Pulmonary artery endothelial cell (primary cell): ENCODE measurements at places on chromosomes 2 and 18.

GRCh38 chr2:232085164-232085563 lies 123.7 kb downstream of the DIS3L2 start:
- DNase-seq = no peak

- no peak for DNase-seq
Observed at GRCh38 chr2:181077128-181077709, 96.8 kb downstream of the UBE2E3 start.

DNA sequence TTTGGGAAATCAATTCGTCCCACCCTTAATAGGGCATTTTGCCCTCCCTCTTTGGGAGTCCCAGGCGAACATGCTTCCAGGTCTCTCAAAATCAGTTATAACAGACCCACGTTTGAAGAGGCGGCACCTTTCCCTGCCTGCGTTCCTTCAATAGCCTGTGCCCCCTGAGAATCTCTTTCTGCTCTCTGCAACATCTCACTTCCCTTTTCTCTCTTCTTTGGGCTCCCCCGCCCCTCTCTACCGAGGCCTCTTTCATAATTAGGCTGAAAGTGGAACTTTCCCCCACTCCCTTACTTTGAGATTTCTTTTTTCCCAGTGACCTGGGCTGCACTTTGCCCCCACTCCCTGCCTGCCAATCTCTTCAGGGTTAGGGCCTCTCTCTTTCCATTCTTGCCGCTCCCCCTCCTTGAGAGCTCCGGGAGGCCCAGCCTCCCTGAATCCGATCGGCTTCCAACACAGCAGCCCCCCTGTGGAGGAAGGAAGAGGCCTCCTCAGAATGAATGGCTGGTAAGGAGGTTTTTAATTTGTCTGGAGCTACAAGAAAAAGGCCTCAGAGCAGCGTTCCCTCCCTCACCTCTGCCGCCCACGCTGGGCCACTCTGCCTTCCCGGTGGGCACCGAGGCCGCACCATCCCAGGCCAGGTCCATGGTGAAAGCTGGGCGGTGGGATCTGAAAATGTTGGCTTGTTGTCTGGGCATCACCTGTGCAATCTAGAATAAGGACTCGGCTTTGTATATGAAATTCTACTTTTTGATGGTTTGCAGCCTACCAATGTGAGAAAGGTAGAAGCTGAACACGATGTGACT lies 162.6 kb upstream of the SIX3 start:
- no peak for DNase-seq

DNA sequence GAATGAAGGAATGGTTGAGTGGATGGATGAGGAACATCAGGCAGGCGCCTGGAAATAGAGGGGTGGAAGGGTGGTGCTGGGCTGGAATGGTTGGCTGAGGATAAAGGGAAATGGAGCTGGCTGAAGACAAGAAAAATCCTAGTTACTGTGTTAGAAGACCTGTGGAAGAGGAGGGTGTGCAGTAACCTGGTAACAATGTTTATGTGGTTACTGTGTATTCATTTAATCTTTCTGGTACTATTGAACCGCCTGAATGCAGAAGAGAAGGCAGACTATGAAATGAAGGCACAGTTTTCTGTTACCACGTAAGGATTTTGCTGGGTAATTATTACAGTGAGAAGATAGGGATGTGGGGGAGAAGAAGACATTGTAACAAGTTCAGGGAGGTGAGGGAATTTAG lies 110.3 kb upstream of the MGAT5 start:
- DNase-seq = no peak

GRCh38 chr2:127906206-127906926 lies 20.6 kb upstream of the AMMECR1L start:
- no peak for DNase-seq

- no peak for DNase-seq
Observed at GRCh38 chr2:180664507-180664906, 315.9 kb upstream of the UBE2E3 start.

- DNase-seq = no peak
Observed at GRCh38 chr18:54916507-54916906, 42.8 kb downstream of the CCDC68 start.

GRCh38 chr18:27223526-27224291 lies 38.6 kb upstream of the CHST9 start:
- no peak for DNase-seq

DNA sequence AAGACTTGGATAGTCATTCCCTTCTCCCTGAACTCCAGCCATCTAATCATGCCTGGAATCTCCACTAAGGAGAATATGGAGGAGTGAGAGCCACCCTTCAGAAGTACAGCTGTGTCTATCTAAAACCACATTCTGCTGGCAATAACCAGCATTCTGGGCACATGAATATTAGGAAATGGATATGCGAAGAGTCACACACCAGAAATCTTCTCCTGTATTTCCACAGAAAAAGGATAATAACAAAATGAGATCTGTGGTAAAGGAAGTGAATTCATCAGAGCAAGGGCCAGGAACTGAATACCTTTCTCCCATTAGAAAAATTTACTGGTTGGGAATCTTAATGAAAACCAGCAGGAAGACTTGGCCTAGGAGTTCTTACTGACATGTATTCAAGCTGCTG lies 218.8 kb downstream of the SCG2 start:
- no peak for DNase-seq

GRCh38 chr2:68799140-68800026 lies 64.8 kb downstream of the ARHGAP25 start:
- DNase-seq = no peak

- no peak for DNase-seq
Observed at GRCh38 chr2:55604027-55604565, 13.3 kb downstream of the PPP4R3B start.

GRCh38 chr2:204325468-204325867 lies 219.8 kb upstream of the PARD3B start:
- peak; percentile 80 for DNase-seq

- DNase-seq = no peak
Observed at GRCh38 chr18:11160313-11160712, 10.9 kb upstream of the PIEZO2 start.

- DNase-seq = no peak
Observed at GRCh38 chr2:29206941-29207340, 91.7 kb downstream of the CLIP4 start.

DNA sequence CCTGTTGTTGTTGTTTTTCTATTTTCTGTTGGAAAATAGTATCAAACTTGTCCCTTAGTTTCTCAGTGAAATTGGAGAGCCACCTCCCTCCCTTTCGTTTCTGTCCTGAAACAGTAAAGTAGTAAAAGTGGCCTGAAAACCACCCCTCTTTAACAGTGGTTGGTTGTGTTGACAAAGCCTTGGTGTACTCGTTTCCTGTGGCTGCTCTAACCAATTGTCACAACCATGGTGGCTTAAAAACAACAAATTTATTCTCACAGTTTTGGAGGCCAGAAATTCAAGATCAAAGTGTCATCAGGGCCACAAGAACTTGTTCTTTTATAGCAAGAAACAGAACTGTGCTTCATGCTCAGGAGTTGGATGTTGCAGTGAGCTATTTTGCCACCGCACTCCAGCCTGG lies 4.0 kb upstream of the DYSF start:
- no peak for DNase-seq

DNA sequence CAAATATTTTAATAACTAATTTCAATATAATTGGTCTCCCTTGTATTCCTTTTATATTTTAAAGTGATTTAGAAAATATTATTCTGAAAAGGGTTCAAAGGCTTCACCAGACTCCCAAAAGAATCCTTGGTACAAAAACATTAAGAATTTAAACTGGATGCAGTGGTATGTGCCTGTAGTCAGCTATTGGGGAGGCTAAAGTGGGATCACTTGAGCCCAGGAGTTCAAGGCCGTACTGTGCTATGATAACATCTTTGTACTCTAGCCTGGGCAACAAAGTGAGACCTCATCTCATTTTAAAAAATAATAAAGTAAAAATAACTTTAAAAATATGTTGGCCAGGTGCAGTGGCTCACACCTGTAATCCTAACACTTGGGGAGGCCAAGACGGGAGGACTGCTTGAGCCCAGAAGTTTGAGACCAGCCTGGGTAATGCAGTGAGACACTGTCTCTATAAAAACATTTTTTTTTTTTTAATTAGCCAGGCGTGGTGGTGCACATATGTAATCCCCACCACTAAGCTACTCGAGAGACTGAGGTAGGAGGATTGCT lies 14.7 kb downstream of the NCL start:
- DNase-seq = no peak

GRCh38 chr18:11899063-11899462 lies 9.1 kb downstream of the MPPE1 start:
- no peak for DNase-seq

DNA sequence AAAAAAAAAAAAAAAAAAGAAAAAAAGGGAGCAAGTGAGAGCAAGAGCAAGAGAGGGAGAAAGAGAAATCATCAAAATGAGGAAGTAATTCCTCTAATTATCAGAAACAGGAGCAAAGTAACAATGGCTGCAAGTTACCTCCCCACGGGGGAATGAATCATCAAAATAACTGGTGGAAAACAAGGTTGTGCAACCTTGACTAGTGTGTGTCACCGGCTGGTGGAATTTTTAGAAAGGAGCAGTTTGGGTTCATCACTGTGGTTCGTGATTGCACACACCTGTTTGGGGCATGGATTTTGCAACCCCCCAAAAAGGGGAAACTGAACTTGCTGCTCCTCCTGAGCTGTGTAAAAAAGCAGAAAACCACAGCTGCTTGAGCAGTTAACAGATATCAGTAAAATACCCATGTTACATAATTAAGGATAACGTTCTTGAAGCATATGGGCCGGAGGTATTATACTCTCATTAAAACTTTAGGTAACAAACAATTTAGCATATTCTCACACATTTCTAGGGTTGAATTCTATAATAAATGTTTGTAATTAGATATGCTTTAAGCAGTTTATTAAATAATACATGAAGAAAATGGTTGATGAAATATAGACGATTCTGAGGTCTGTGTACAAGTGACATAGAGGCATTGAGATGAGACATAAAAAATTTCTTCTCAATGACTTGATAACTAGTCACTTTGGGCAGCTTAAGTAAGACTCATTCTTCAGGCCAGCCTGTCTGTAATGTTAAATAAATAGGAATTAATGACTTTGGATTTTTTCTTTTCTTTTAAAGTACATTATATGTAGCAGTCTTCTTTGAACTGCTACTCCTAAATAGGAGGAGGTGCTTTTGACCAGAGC lies 184.2 kb upstream of the ZEB2 start:
- DNase-seq = no peak

GRCh38 chr2:198117406-198118041 lies 313.1 kb downstream of the PLCL1 start:
- no peak for DNase-seq

DNA sequence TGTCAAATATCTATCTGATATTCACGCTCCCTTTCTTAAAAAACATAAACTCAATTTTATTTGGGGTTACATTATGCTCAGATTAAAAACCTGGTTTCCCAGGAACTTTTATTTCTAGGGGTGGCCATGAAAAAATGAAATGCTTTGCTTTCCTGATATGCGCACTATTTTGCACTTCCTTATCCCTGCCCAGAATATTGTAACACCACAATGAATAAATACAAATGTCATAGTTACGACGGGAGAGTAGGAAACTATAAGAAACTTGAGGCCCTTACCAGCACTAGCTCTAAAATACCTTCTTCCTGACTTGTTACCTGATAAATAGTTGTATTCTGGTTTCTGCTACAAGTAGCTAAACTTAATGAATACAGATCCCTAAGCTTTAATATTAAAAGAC lies 475.6 kb upstream of the CWC22 start:
- DNase-seq = no peak

GRCh38 chr2:189726271-189726670 lies 36.3 kb downstream of the OSGEPL1 start:
- DNase-seq = no peak

- DNase-seq = no peak
Observed at GRCh38 chr2:18690342-18690741, 101.0 kb upstream of the NT5C1B start.

- no peak for DNase-seq
Observed at GRCh38 chr18:79681484-79682387, 2.1 kb downstream of the CTDP1 start.

- DNase-seq = no peak
Observed at GRCh38 chr2:30738141-30738911, 68.9 kb downstream of the CAPN13 start.

DNA sequence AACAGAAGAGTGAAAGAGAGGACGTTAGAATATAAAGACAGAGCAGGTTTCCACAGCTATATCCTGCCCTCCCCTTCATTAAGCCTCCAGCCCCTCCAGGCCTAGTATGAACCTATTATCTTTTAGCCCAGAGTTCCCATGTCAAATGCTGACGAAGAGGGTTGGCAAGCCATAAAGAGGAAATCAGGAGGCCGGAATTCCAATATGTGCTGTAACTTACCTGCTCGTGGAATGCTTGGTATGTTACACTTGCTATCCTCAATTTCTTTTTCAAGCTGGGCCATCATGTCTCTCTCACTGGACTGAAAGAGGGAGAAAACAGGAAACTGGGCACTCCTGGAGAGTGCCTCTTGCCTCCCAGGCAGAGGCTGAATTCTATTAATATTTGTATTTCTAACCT lies 264.1 kb downstream of the TRIB2 start:
- peak; percentile 33 for DNase-seq

- no peak for DNase-seq
Observed at GRCh38 chr2:195813421-195813820, 156.4 kb downstream of the SLC39A10 start.

GRCh38 chr18:78975292-78975691 lies 4.3 kb upstream of the SALL3 start:
- no peak for DNase-seq

DNA sequence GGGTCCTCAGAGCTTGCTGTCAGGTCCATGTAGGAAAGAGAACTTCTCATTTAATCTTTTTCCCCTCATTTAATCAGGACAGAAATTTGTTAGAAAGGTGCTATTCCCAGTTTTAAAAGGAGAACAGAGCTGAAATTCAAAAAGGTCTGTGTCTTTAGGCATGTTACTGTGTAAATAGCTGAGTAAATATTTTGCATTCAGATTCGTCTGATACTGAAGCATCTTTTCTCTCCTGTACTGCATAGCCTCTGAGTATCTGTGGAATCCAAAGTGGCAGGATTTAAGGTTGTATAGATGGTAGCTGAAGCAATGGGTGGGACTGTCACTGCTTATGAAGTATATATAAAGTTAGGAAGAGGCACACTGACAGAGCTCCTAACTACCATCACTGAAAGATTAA lies 9.0 kb downstream of the PTPN4 start:
- no peak for DNase-seq

- no peak for DNase-seq
Observed at GRCh38 chr2:225471039-225471438, 71.5 kb downstream of the NYAP2 start.

- DNase-seq = peak; percentile 56
Observed at GRCh38 chr2:231364961-231365810, 30.3 kb upstream of the B3GNT7 start.

DNA sequence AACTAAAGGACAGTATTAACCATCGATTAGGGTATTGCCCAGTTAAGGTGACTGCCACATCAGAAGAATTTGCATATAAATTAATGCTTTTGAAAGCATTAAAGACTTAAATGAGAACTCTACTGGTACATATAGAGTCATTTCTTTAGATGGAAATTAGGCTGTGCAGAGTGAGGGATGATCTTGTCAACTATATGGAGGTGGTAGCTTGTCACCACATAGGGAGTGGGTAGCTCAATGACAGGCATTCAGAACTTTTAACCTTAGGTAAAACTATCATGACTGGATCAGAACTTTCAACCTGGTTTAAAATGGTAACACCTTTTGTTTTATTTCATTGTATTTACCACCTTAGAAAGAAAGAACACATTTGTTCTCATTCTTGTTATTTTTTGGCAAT lies 384.6 kb upstream of the LRRTM1 start:
- no peak for DNase-seq
